IPS-NIHi11 (cell line): ENCODE measurements at places on chromosomes 5 and 9.

DNA sequence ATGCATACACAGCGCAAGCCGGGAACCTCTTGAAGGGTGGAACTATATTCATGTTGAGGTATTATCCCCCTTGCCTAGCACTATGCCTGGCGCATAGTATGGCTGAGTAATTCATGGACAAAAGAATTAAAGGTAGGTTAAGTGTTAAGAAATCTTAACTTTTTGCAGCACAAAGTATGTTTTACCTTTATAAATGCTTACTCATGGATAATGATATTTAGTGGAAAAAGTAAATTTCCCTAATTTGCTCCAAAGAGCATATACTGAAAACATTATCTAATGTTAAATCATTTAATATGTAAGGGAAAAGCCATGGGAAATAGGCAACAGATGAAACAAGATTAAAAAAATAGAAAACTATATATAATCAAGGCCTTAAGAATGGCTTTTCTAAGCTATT, 296.2 kb downstream of the PJA2 start:
- no peak for DNase-seq

DNA sequence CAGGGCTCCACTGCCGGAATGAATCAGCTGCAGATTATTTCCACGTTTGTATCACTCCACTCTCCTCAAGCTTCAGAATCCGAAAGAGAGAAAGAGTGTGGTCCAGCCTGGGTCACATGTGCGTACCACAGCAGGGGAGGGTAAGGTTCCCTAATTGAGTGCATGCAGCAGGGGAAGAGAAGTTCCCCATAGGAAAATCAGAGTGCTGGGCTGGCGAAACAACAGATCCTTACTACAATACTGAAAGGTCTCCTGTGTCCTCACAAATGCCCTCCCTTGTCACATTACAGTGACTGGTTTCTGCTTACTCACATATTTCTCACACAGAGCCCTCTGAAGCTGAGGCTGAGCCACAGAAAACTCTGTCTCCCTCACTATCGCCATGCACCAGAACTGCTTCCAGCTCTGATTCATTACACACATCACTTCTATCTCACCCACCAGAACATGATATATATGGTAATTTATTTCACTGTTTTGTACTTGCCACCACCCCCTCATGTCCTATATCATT, 532.2 kb upstream of the TUSC1 start:
- DNase-seq = no peak

GRCh38 chr5:6350277-6351090, 27.9 kb downstream of the MED10 start:
- DNase-seq = peak; percentile 31

- DNase-seq = no peak
These were observed 57.9 kb downstream of the HINT1 start for GRCh38 chr5:131107128-131107527.

DNA sequence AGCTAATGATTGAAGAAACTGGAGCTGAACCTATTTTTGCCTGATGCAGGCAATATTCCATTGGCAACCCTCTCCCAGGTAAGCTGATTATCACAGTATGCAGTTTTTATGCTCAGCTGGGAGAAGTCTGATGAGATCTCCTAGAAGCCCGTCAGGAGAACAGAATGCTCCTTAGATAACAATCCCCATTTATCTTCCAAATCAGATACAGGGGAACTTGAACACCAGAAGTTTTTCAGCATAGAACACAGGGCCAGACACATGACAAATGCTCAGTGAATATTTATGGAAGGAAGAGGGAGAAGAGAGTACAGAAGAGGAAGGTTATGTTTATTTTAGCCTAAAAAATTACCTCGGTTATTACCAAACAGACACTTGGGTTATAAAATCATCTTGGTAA, 37.9 kb downstream of the CFAP90 start:
- DNase-seq = no peak

DNA sequence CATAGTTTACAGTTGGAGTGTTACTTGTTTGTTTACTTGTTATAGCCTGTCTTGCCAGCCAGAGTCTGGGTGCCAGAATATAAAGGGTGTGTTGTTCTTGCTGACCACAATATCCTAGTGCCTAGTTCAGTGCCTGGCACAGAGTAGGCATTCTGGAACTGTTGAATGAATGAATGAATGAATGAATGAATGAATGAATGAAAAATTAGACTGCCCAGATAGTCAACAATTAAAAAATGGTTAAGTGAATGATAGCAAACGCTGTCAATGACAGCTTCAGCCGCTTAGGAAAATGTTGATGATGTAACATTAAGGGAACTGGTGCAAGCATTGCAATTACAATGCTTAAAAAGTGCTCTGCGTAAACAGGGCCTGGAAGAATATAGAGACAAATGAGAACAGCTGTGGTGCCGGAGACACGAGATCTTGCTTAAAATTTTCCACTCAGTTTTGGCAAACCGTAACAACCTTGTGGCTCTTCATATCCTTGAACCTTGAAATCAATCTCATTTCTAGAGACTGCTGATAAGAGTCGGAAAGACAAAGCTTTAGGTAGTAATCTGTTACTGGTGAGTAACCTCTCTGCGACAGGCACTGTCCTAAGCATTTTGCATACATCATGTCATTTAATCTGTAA, 4.7 kb upstream of the TTLL11 start:
- DNase-seq = no peak

DNA sequence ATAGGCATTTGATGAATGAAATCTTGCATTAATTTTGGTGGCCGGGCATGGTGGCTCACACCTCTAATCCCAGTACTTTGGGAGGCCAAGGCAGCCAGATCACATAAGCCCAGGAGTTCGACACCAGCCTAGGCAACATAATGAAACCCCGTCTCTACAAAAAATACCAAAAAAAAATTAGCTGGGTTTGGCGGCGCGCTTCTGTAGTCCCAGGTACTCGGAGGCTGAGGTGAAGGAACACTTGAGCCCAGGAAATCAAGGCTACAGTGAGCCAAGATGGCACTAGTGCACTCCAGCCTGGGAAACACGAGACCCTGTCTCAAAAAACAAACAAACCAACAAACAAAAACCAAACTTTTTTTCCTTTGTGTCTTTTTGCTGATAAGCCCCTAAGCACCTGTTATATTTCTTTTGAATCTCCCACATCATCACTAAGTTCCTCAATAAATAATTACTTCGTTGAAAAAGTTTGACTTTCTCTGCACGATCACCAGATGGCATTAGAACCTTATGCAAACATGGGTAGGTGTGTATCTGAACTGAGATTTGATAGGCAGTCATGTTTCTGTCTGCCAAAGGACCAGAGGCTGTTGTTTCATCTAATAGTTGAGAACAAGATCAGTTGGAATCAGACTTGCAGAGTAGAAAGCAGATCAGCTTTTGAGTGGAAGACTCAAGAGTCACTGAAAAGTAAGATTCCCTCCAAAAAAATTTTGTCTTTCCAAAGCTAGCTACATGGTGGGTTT, 5.5 kb upstream of the MATR3 start:
- DNase-seq = no peak

- DNase-seq = no peak
These were observed 8.4 kb downstream of the CARNMT1 start for GRCh38 chr9:75019654-75020053.

DNA sequence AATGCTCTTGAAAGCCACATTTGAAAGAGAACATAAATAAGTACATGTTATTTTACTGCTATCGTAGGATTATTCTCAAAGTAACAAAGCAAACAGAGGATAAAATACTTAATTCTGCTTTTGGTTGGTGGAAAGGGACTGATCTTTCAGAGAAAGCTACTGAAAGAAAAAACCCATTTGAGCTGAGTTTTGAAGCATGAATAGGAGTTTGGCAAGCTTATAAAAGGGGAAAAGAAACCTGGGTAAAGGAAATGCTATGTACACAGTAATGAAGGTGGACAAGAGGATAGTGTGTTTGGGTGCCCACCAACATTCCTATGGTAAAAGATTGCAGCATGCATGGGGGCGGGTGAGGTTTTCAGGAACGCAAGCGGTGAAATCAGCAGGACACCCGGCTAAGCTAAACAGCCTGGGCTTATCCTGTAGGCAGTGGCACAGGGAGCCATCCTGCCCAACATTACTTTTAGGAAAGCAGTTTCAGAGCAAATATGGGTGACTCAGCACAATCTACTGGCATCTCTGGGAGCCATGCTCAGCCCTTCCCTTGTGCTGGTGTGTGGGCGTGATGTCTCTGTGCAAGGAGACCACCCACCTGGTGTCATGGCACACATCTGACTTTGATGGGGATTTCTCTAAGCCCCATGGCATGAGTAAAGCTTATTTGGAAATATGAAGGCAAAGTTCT, 673.9 kb upstream of the KLF4 start:
- no peak for DNase-seq

DNA sequence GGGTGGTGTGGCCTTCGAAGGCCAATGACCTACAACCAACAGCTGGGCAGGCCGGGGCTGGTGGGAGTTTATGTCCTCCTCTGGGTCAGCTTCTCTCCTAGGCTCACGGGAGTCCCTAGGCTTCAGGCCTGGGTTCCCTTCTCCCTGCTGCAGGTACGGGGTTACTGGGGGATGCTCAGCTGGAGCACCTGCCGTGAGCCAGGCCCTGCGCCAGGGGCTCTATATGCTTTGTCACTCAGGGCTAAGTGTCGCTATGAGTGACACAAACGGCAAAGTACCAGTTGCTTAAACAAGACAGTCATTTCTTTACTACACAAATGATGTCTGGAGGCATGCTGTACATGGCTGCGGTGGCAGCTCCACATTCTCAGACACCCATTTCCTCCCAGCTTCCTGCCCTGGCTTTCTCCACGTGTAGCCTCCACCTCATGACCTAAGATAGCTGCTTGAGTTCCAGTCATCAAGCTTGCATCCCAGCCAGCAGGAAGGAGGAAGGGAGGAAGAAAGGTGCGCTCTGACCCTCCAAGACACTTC, 22.5 kb upstream of the NINJ1 start:
- no peak for DNase-seq

- DNase-seq = no peak
These were observed 510.2 kb downstream of the BNC2 start for GRCh38 chr9:16360247-16360646.

DNA sequence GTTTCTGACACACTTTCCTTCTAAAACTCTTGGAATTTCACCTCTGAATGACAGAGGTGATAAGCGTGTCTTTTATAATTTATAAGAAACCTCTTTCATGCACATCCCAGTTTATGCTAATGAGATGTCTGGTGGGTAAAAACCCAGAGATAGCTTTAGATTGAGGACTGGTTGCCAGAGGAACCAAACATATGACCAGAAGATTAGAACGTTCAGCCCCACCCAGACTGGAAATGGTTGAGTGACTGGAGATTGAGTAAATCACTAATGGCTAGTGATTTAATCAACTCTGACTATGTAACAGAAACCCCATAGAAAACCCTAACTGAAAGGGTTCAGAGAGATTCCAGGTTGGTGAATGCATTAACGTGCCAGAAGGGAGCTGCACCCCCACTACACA, 69.2 kb downstream of the CDH18 start:
- no peak for DNase-seq

GRCh38 chr5:112276991-112277390, 142.1 kb downstream of the EPB41L4A start:
- peak; percentile 23 for DNase-seq

DNA sequence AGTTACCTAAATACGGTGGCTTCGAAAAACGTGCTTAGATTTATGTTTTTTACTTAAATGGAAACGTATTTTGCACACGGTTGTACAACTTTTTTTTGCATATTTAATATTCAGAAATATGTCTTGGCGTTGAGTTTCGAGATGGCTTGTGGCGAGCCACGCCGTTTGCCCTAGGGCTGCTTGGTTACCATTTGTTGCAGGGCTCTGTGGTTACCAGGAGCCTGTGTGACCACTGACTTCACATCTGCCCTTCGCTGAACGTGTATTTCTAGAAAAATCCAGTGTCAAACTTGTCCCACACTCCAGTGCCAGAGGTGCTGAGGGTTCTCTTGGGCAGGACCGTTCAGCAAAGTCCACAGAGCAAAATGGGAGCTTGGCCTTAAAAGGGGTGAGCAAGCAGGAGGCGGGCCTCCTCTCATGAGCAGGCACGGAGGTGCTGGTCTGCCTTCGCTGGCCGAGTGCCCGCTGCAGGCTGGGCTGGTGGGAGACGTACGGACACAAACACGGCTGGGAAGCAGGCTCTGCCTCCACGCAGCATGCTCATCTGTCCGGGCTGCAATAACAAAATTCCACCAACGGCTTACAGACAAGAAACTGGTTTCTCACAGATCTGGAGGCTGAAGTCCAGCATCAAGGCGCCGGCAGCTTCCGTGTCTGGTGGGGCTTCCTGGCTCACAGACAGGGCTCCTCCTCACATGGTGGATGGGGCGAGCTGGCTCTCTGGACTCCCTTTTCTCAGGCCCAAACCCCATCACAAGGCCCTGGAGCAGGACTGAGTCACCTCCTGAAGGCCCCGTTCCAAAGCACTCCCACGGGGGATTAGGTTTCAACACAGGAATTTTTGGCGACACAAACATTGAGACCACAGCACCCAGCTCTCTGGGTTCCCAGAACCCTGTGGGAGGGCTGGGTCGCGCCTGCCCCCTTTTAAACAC, 5.4 kb downstream of the MRPL36 start:
- no peak for DNase-seq

GRCh38 chr9:123338710-123339665, 17.0 kb upstream of the CRB2 start:
- DNase-seq = no peak

DNA sequence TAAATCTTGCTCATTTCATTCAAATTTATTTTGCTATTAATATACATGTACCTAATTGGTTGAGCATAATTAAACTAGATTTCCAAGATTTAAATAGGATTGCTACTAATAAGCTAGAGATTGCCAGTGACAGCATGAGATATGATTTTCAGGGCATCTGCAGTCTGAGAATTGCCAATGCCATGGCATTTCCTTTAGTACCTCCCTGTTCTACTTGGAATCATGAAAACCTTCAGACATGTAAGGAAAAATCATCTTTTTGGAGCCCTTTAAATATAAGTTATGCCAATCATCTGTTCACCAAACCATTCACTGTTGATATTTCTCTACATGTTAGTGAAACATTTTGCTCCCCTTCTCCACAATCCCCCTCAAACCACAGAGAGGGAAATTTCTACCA, 691.4 kb downstream of the DNAH5 start:
- no peak for DNase-seq

GRCh38 chr5:140631036-140631417, 1.9 kb downstream of the CD14 start:
- no peak for DNase-seq

DNA sequence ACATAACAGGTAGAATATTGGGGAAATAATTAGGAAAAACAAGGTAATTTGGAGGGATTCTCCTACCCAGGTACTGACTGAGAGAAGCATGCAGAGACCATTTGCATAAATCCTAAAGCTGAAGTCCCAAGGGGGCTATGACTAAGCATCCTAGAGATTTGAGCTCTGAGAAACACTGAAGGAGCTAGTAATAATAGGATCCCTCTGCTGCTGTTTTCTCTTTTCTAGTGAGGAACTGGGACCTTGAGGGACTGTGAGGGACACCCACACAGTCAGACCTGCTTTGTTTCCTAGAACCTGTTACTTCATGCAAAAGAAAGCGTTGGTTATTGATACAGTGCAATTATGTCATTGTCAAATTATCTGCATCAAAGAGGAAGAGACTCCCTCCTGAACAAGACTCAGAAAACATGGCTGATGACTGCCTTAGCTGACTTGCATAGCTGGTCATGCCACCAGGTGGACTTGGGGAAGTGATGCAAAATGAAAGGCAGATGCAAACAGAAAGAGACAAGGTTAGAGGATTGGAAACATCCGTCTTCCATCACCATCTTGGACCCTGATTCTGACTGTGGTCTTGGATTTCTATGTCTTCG, 335.4 kb downstream of the NTRK2 start:
- no peak for DNase-seq

- DNase-seq = no peak
These were observed 17.2 kb upstream of the SLC25A51 start for GRCh38 chr9:37921168-37921510.
